ENCODE measurements at places on chromosomes 5 and 9. TPM values are rescaled to one million over a fixed set of nuclear protein-coding genes. Genes with fewer than 3 reads are reported as not detected.

DNA sequence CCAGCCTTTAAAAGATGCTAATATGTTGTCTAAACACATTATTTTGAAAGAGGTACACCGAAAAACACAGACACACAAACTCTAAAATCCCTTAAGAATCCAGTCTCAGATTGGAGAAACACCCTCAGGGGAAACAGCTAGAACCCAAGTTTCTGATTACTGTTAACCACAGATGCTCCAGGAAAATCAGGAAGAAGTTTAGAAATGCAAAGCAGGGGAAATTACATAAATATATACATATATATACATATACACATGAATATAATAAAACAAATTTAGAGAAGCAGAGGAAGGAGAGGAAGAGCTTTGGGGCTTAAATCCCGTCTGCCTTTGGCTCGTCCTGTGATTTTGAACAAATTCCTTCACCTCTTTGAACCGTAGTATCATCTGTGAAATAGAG lies 73.2 kb upstream of the KLF4 start:
- DNase-seq = no peak

Gene LCN9
- total RNA-seq = not detected

Gene TUSC1
- total RNA-seq = 22.6 TPM

DNA sequence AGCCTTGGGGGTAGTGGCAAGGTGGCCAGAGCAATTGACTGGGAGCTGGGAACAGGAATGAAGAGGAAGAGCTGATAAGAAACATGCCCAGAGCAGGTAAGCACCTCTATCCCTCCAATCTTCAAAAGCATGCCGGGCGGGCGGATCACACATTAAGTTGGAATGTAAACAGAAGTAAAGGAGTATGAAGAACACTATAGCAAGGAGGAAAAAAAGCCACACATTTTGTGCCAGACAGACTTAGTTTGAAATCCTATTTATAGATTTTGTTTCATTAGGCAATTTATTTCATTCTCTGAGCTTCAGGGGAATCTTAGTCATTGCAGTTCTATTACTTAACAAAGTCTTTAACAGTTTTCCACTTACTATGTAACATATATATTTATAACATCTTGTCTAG lies 173.9 kb upstream of the TNC start:
- no peak for DNase-seq

All from breast epithelium (tissue), 4 donors.